ENCODE measurements at places on chromosomes 7 and 10.
A peak's percentile ranks its signal among the peaks of the same experiment; 100 is the strongest.

- no peaks in the 10 kb centered on the region for H3K27me3 ChIP-seq
- H3K4me1 ChIP-seq, result peaks cover 11% of the 10 kb centered on the region
- no peaks in the 10 kb centered on the region for H3K36me3 ChIP-seq
- DNase-seq, result peak; percentile 47
These were observed 26.8 kb downstream of the PRPF18 start for GRCh38 chr10:13613519-13613918.

DNA sequence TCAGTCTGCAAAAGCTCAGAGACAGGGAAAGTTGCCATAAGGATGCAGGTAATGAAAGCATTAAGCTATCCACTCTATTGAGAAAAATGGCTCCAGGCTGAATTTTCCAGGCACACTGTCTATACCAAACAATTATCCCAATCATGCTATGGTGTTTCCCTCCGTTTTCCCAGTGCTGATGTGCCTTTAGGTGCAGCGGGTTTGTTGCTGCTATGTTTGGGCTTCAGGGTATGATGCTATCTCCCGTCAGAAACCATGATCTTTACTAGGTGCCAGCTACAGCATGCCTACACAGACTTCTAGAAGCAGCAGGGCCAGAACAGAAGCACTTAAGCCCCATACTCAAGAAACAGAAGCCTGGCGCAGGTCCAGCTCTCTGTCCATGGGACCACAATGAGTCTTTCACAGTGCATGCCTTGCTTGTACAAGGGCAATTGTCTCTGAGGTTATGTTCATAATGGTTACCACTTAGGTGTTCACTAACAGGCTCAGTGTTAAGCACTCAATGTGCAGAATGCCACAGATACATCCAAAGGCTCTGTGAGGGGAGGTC is 19.4 kb downstream of the STEAP1B start:
- no peaks in the 10 kb centered on the region for H3K27me3 ChIP-seq
- H3K4me1 ChIP-seq, result peaks cover 8% of the 10 kb centered on the region
- no peak overlapping the region for H3K4me3 ChIP-seq

DNA sequence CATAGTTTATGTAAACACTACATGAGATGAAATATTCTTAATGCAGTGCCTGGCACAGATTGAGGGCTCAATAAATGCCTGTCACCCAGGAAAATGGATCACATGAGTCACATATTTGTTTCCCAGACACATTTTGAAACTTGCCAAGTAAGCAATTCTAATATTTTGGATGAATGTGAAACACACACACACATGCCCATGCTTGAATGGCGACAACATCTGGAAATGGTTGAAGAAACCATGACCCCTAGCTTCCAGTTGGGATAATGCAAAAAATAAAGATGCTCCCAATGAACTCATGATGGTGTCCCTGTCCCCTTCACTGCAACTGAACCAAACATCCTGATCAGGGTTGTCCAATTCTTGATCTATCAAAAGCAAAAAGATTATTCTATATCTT is 797.3 kb downstream of the XPNPEP1 start:
- no peak overlapping the region for H3K4me3 ChIP-seq
- peak; percentile 27 for DNase-seq
- peaks cover 3% of the 10 kb centered on the region for H3K4me1 ChIP-seq
- no peak overlapping the region for H3K27ac ChIP-seq
- H3K36me3 ChIP-seq, result no peaks in the 10 kb centered on the region
- no peaks in the 10 kb centered on the region for H3K27me3 ChIP-seq

DNA sequence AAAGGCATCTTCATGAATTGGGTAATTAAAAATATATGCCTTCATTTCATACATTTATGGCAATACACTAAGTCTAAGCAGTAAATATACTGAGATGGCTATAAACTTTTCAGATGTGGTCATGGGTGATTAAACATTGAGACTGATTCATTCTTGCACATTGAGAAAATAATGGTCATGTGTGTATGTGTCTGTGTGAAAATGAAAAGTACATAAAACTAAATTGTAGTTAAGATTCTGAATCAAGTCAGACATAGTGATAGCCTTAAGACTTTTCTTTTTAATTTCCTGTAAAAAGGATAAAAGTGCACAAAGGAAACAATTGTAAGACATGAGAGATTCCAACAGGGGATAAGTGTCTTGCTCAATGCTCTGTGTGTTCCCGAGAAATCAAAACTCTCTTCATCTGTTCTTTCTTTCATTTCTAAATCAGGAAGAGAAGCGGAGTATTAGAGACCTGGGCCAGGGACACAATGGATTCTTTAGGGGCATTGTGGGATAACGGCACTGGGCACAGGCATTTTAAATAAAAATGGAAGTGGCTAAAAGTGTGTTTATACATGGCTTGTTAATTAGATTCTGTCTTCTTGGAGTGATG is 69.8 kb upstream of the AGR3 start:
- DNase-seq, result no peak
- H3K4me3 ChIP-seq, result no peak overlapping the region
- no peak overlapping the region for H3K27ac ChIP-seq
- no peaks in the 10 kb centered on the region for H3K27me3 ChIP-seq

DNA sequence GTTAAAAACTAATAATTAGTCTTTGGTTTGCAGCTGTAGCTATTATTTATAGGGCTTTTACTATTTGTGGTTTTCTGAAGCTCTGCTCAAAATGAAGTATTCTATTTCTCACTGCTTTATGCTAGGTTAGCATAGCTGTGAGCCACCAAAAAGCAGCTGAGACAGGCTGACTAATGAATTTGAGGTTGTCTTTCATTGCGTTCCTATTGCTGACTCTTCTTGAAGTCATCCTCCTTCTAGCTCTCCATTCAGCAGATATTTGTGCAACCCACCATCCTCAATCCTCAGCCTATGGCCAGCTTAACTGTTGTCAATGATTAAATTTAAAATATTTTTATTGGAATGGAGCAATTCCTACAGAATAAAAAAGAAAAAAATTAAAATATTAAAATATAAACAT is 2.1 kb upstream of the RALA start:
- H3K27me3 ChIP-seq, result no peaks in the 10 kb centered on the region
- H3K36me3 ChIP-seq, result no peaks in the 10 kb centered on the region
- no peak for DNase-seq
- H3K4me1 ChIP-seq, result peaks cover 5% of the 10 kb centered on the region

- DNase-seq, result no peak
- H3K27me3 ChIP-seq, result no peaks in the 10 kb centered on the region
- H3K4me3 ChIP-seq, result no peak overlapping the region
- no peaks in the 10 kb centered on the region for H3K36me3 ChIP-seq
These were observed 96.9 kb downstream of the CFAP58 start for GRCh38 chr10:104450490-104450889.

- no peak overlapping the region for H3K4me3 ChIP-seq
- no peaks in the 10 kb centered on the region for H3K36me3 ChIP-seq
- no peak for DNase-seq
- no peak overlapping the region for H3K27ac ChIP-seq
- H3K27me3 ChIP-seq, result no peaks in the 10 kb centered on the region
These were observed 43.2 kb downstream of the HIBADH start for GRCh38 chr7:27619492-27619891.

DNA sequence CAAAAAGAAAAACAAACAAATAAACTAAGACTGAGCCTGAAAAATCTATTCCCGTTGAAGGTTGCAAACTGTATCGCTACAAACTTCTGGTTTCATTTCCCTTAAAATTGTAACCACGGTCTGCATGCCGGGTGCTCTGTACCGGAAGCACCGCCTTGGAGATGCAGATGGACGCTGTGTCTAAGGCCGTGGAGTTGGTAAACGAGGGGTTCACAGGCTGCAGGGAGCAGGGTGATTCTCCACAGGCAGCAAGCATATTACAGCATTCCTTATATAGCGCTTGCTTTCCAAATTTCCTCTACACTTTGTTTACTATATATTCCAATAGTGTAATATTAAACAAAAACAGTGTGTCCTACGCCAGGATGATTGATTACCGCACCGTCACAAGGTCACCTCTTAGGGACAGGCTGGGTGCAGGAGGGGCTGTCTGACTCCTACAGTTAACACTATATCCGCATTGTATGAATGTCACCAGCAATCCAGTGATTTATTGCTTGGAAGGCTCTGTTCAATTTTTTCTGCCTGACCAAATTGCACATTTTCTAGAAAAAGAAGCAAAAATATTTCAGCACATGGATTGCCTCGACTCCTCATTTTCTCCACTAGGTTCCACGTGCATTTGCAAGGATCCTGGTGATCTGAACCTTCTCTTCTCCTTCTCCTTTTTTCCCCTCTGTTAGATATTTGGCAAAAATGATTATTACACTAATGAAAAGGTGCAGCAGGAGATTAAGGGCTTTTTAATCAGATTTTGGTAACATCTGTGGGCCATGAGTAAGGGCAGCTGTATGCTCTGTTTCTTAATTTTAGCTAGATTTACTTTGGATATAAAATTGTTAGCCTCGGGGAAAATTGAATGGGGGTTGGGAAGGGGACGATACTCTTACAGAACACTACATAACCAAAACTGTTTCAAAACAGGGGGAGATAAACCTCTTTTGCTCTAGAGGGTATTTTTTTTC is 325.8 kb upstream of the MGMT start:
- H3K4me1 ChIP-seq, result no peaks in the 10 kb centered on the region
- no peak overlapping the region for H3K27ac ChIP-seq
- no peaks in the 10 kb centered on the region for H3K27me3 ChIP-seq
- no peaks in the 10 kb centered on the region for H3K36me3 ChIP-seq

- no peak overlapping the region for H3K27ac ChIP-seq
- H3K4me3 ChIP-seq, result no peak overlapping the region
- peaks cover 5% of the 10 kb centered on the region for H3K36me3 ChIP-seq
- no peaks in the 10 kb centered on the region for H3K27me3 ChIP-seq
- DNase-seq, result no peak
These were observed 56.8 kb upstream of the DDC start for GRCh38 chr7:50621973-50622490.

DNA sequence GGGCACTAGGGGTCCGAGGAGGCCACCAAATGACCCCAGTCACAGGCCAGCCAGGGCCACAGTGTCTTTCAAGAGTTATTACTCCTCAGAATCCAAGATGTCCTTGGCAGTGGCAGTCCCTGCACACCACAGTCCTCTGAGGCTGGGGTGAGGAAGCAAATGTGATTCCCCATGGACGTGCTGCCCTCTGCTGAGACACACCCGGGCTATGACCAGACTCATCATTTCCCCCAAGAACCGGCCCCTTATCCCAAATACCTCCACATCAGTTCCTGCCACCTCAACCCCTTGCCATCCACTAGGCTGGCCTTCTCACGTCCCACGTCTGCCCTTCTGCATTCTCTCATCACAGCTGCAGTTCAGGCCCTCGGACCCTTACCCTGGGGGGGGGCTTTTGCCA is 5.0 kb downstream of the PRKAG2 start:
- no peak for DNase-seq
- no peaks in the 10 kb centered on the region for H3K4me1 ChIP-seq
- no peak overlapping the region for H3K4me3 ChIP-seq
- H3K27me3 ChIP-seq, result no peaks in the 10 kb centered on the region
- H3K36me3 ChIP-seq, result no peaks in the 10 kb centered on the region
- H3K27ac ChIP-seq, result no peak overlapping the region

DNA sequence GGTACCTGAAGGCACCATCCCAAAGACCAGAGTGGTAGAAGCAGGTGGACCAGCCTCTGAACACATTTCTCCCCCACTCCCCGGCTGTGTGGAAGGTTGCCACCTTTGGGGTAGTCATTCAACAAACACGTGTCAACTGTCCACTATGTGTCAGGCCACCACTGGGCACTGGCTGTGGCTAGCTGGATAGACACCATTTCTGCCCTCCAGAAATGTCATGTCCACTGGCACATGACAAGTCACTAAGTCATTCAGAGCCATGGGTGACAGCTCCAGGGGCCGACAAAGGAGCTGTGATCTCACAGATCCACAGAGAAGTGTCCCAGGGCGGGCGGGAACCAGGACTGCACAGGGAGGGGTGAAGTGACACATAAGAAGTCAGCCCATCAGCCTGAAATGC is 99.6 kb downstream of the EGFR start:
- no peaks in the 10 kb centered on the region for H3K36me3 ChIP-seq
- H3K4me1 ChIP-seq, result no peaks in the 10 kb centered on the region
- H3K4me3 ChIP-seq, result no peak overlapping the region
- DNase-seq, result no peak
- H3K27ac ChIP-seq, result no peak overlapping the region

- H3K27ac ChIP-seq, result no peak overlapping the region
- H3K27me3 ChIP-seq, result no peaks in the 10 kb centered on the region
- no peak overlapping the region for H3K4me3 ChIP-seq
- H3K36me3 ChIP-seq, result no peaks in the 10 kb centered on the region
- DNase-seq, result peak; percentile 70
- no peaks in the 10 kb centered on the region for H3K4me1 ChIP-seq
These were observed 34.1 kb upstream of the NOBOX start for GRCh38 chr7:144437370-144438191.

GRCh38 chr10:60282771-60283353 is 106.8 kb downstream of the ANK3 start:
- DNase-seq, result no peak
- H3K4me3 ChIP-seq, result no peak overlapping the region
- no peaks in the 10 kb centered on the region for H3K36me3 ChIP-seq
- no peaks in the 10 kb centered on the region for H3K27me3 ChIP-seq
- no peak overlapping the region for H3K27ac ChIP-seq

DNA sequence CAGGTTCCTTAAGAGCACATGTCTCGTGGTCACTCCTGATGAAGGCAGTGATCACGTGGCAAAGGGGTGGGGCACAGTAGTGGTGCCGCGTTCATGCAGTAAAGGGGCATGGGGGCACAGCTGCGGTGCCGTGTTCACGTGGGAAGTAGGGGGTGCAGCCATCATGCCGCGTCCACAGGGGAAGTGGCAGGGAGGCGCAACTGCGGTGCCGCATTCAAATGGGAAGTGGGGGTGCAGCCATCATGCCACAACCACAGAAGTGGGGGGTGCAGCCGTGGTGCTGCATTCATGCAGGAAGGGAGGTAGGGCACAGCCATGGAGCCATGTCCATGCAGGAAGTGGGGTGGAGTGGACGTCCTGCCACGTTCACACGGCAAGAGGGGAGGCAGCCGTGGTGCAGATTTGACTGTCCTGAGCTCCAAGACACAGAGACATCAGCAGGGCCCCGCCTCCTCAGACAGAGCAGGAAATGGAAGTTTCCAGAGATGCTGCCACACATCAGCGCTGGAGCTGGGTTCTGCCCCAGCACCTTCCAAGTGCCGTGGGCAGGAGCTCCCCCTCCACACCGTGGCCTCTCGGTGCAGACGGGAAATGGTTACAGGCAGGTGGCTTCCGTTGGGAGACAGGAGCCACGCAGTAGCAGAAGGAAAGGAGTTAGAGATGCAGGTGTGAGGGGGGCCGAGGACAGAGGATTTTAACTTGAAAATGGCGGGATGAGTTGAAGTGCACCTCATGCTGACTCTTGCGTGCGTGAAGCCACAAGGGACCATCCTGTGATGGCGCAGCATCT is 95.0 kb upstream of the DDC start:
- DNase-seq, result no peak
- no peak overlapping the region for H3K4me3 ChIP-seq
- H3K27ac ChIP-seq, result no peak overlapping the region
- peaks cover 10% of the 10 kb centered on the region for H3K36me3 ChIP-seq

GRCh38 chr7:64916-65341 is 127.4 kb upstream of the FAM20C start:
- no peaks in the 10 kb centered on the region for H3K36me3 ChIP-seq
- H3K27ac ChIP-seq, result no peak overlapping the region
- no peaks in the 10 kb centered on the region for H3K4me1 ChIP-seq
- no peaks in the 10 kb centered on the region for H3K27me3 ChIP-seq

All from mesendoderm (in vitro differentiated cells).